ENCODE measurements at places on chromosomes 4 and X. TPM values are rescaled to one million over a fixed set of nuclear protein-coding genes. Genes with fewer than 3 reads are reported as not detected.

CYP4V2 gene
- total RNA-seq = 16.6 TPM

ADH1C gene
- not detected for total RNA-seq

ARSJ gene
- total RNA-seq = not detected

KDR gene
- total RNA-seq = not detected

PPP1R3F gene
- 12.3 TPM for total RNA-seq

ALAS2 gene
- not detected for total RNA-seq

ADH4 gene
- total RNA-seq = not detected

PNMA6A gene
- 0.15 TPM for total RNA-seq

SLC38A5 gene
- 78.3 TPM for total RNA-seq

PSAPL1 gene
- total RNA-seq = not detected

SHOX gene
- not detected for total RNA-seq

NIPAL1 gene
- total RNA-seq = 0.57 TPM

SOX3 gene
- total RNA-seq = not detected

PCDH11X gene
- total RNA-seq = not detected

ANKRD17 gene
- total RNA-seq = 58.2 TPM

DLG3 gene
- 20.1 TPM for total RNA-seq

CD40LG gene
- 114 TPM for total RNA-seq

RAB40A gene
- 0.10 TPM for total RNA-seq

TEC gene
- total RNA-seq = 1.0 TPM

CDKN2AIP gene
- total RNA-seq = 28.2 TPM

GSPT2 gene
- 12.9 TPM for total RNA-seq

TCEANC gene
- 6.9 TPM for total RNA-seq

CXCL8 gene
- total RNA-seq = 0.19 TPM

NXF2 gene
- total RNA-seq = not detected

MEPE gene
- total RNA-seq = not detected

TRAM1L1 gene
- total RNA-seq = not detected

SPANXC gene
- total RNA-seq = not detected

UGT2B15 gene
- not detected for total RNA-seq

GPC3 gene
- total RNA-seq = 0.81 TPM

SYTL5 gene
- total RNA-seq = not detected

ADH1B gene
- not detected for total RNA-seq

GPR119 gene
- not detected for total RNA-seq
